ENCODE measurements at places on chromosomes 4 and X.

GRCh38 chrX:24266996-24267395 is 46.9 kb downstream of the SUPT20HL2 start:
- no peak for DNase-seq

DNA sequence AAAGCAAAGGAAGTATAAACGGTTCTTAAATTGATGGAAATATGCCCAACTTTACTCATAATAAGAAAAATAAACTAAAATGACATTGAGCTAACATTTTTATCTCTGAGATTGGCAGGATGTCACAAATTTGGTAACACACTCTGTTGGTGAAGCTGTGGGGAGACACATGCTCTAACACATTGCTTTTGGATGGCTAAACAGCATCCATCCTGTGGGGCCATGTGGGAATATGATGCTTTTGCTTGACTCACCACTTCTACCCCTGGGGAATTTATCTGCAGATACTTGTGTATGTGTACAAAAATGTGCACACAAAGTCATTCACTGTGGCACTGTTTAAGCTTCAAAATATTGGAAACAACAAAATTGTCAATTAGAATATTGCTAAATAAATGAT is 100.2 kb downstream of the ANAPC4 start:
- no peak for DNase-seq

- DNase-seq = no peak
Observed at GRCh38 chrX:132034648-132035047, 11.5 kb downstream of the STK26 start.

GRCh38 chr4:68074397-68074796 is 55.3 kb downstream of the TMPRSS11F start:
- DNase-seq = no peak

Data from common myeloid progenitor, CD34-positive (primary cell).